Kidney (tissue), 22 donors: ENCODE measurements at places on chromosomes 16 and 17. TPM values are rescaled to one million over a fixed set of nuclear protein-coding genes. Genes with fewer than 3 reads are reported as not detected.
A peak's percentile ranks its signal among the peaks of the same experiment; 100 is the strongest.

DNA sequence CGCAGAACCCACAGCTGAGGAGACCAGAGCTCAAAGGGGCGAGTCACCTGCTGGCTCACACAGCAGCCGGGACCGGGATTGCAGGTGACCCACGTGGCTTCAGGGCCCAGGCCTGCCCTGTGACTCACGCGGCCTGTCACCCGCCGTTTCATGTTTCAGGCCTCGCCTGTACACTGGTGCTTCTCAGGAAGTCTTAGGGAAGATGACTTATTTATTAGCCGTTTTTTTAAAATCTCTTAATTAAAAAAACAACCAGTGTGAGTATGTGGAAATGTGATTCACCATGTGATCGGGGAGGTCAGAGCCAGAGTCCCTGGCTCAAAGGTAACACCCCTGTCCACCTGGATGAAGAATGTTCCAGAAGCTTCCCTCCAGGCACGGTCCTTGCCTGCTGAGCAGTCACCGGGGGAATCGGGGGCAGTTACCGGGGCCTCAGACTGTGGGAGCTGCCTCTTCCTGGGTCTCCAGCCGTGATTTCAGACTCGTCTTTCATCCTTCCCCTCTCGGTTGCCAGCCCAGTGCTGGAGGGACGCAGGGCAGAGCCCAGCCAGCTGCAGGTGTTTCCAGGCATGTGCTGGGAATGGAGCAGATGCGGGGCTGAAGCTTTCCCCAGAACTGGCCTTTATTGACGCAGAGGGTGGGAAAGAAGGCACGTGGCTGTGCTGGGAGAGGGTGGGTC is 49.3 kb downstream of the CMIP start:
- no peaks in the 10 kb centered on the region for H3K27me3 ChIP-seq
- H3K4me3 ChIP-seq = no peak overlapping the region
- H3K27ac ChIP-seq = peak overlapping the region; percentile 95
- H3K36me3 ChIP-seq = no peaks in the 10 kb centered on the region
- peaks cover 72% of the 10 kb centered on the region for H3K4me1 ChIP-seq

DNA sequence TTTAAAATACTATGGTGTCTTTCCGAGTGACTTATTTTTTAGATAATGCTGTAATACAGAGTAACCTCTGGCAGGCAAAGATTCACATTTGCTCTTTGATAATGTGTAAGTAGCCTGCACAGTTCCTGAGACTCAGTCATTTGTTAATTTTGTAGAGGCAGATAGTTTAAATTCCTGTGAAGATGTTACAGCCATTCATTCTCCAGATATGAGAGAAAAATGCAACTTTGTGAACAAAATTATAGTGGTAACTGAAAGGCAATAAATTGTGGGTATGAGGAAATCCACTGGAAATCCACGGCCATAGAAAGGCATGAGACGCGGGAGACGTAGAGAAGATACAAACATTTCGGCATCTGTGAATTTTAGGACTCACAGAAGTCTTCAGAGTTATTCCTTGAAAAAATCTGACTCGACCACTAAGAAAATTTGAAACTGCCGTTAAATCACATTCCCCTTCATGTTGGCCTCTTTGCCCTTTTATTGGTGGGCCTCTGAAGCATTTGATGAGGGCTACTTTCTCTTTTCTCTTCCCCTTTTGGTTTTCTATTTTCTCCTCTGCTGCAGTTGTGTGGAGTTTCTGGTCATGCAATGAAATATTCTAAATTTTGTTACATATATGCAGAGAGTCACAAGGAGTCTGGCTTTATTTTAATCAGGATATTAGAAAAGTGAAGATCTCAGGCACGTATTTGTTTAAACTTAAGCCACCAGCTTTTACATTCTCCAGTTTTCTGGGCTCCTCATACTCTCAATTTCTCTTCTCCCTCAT is 18.8 kb downstream of the HS3ST3A1 start:
- no peaks in the 10 kb centered on the region for H3K27me3 ChIP-seq
- no peaks in the 10 kb centered on the region for H3K36me3 ChIP-seq
- DNase-seq = no peak
- no peak overlapping the region for H3K27ac ChIP-seq
- H3K4me3 ChIP-seq = no peak overlapping the region

GRCh38 chr16:20383106-20384029 is 21.2 kb downstream of the PDILT start:
- no peak overlapping the region for H3K4me3 ChIP-seq
- H3K36me3 ChIP-seq = no peaks in the 10 kb centered on the region
- no peaks in the 10 kb centered on the region for H3K4me1 ChIP-seq
- no peak overlapping the region for H3K27ac ChIP-seq

DNA sequence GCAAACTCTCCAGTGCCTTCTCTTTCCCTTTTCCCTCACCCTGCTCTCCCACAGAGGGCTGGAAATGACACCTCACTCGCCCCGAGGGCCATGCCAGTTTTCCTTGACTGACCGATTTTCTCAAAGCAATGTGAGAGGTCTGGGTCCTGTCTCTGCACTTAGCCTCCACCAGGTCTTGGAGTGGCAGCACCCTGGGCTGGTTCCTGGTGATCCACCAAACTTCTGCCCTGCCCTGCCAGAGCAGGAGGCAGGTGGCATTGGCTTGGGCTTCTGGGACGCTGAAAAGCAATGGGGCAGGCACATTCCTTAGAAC is 97.5 kb downstream of the RAB11FIP4 start:
- H3K27me3 ChIP-seq = peaks cover 4% of the 10 kb centered on the region
- DNase-seq = peak; percentile 29
- no peaks in the 10 kb centered on the region for H3K4me1 ChIP-seq
- H3K36me3 ChIP-seq = no peaks in the 10 kb centered on the region
- peak overlapping the region; percentile 93 for H3K27ac ChIP-seq

The KIFC3 gene
- 109 TPM for total RNA-seq

The SPATA22 gene
- total RNA-seq = 0.31 TPM
